ENCODE measurements at places on chromosomes 12 and 14.

GRCh38 chr12:78483767-78484315 lies 380.7 kb upstream of the SYT1 start:
- no peak for DNase-seq

DNA sequence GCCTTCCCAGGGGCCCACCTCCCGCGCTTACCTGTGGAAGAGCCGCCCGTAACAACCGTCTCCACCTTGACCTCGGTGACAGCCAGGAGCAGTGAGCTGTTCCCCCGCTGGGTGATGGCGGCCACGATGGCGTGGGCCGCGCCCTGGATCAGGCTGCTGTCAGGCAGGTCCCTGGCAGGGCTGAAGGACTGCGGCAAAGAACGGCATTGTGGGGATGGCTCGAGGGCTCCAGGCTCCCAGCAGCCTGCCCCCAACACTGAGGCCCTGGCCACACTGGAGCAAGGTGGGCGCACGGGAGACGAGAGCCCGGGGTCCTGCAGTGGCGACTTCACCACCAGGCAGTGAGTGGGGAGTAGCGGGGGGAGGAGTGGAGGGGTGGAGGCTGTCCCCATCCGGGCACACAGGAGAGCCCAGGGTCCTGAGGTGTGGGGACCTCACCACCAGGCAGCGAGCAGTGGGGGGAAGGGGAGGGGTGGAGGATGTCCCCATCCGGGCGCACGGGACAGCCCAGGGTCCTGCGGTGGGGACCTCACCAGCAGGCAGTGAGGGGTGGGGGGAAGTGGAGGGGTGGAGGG lies 25.0 kb downstream of the JAG2 start:
- no peak for DNase-seq

DNA sequence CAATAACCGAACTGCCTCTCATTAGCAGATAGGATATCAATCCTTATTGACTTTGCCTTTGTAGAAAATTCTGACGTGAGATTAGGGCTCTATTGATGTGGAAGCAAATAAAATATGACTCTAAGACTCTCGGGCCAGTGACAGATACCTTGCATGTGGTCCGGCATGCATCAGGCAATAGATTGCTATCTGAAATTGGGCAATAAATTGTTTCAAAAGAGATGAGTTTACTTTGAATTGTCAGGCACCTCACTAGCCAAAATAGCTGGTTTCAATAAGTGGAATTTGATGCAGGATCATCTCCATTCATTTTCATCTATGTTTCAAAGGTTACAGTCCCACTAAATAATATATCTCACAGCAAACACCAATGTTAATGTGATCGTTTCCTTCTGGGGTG lies 186.3 kb upstream of the PLEKHA5 start:
- DNase-seq: no peak

GRCh38 chr12:119006746-119007145 lies 25.4 kb downstream of the SRRM4 start:
- no peak for DNase-seq

DNA sequence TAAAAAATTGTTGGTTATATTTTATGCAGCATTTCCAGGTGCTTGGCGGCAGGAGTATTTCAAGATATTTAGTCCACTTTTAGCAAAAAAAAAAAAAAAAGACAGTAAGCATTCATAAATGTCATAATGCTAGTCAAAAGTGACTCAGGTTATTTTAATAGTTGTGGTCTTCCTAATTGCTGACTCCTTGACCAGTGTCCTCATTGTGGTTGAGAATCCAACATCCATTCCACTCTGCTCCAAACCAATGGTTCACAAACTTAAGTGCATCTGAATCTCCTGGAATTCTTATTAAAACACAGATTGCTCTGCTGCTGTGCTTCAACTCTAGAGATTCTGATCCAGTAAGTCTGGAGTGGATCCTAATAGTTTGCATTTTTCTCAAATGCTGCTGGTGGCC lies 71.4 kb downstream of the AKAP6 start:
- no peak for DNase-seq

- DNase-seq: no peak
Observed at GRCh38 chr12:56362130-56363059, at the start of gene APOF. TSS of gene APOF (minus strand) at chr12:56362857. CDS start at chr12:56362745, 112 bp downstream.

GRCh38 chr12:124445121-124445718 lies 122.2 kb downstream of the NCOR2 start:
- DNase-seq: no peak

DNA sequence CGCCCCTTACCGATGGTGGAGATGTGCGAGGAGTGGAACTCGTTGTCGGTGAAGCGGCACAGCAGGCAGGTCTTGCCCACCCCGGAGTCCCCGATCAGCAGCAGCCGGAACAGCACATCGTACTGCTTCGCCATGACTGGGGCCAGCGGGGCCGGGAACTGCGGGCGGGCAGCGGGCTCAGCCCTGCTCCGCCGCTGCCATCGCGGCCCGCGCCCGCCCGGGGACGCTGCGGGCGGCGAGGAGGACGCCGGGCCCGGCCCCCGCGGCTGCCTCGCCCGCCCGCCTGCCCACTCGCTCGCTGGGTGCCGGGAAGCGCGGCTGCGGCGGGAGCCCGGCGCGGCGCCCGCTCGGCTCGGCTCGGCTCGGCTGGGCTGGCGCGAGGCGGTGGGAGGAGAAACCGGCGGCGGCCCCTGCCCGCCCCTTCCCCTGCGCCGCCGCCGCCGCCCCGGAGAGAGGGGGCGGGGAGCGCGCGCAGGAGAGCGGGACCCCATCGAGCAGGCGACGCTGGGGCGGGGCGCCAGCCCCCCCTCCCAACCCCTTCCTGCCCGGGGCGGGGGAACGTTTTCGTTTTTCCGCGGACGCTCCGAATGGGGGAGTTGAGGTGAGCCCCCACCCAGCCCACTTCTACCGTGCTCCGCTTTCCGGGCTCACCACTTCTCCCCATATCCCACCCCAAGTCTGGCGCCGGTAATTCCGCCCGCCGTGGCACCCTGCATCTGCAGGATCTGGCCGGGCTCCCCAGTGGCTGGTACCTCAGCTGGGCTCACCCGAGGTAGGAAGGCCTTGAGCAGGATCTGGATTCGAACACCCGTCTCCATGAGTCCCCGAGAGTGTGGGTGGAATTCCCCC lies at the start of gene RAB15:
TSS of gene RAB15 (minus strand) at position 394 of the 849 bp plus-strand sequence. CDS start at position 134, 260 bp downstream.
- no peak for DNase-seq

DNA sequence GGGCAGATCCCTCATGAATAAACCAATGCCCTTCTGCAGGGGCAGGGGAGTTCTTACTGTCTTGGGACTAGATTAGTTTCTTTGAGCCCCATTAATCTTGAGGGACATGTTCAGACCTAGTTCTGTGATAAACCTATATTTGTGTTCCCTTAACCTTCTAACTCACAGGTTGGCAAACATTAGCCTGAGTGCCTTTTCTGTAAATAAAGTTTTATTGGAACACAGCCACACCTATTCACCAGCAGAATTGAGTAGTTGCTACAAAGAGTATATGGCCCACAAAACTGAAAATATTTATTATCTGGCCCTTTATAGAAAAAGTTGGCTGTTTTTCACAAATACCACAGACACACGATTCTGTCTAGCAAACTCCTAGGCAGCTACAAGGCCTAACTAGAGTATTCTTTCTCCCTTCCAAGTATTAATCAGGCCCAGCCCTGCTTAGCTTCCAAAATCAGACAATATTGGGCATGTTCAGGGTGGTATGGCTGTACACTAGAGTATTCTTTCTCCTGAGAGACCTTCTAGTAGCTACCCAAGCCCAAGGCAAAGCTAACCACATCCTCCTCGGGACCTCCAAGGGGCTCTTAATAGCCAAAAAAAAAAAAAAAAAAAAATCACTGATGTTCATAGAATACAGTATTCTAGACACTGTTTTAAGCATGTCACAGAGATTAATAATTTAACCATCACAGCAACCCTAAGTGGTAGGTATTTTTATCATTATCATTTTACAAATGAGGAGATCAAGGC lies 199.3 kb upstream of the PWP1 start:
- DNase-seq: no peak

- no peak for DNase-seq
Observed at GRCh38 chr12:26566675-26567074, 266.3 kb downstream of the ITPR2 start.

DNA sequence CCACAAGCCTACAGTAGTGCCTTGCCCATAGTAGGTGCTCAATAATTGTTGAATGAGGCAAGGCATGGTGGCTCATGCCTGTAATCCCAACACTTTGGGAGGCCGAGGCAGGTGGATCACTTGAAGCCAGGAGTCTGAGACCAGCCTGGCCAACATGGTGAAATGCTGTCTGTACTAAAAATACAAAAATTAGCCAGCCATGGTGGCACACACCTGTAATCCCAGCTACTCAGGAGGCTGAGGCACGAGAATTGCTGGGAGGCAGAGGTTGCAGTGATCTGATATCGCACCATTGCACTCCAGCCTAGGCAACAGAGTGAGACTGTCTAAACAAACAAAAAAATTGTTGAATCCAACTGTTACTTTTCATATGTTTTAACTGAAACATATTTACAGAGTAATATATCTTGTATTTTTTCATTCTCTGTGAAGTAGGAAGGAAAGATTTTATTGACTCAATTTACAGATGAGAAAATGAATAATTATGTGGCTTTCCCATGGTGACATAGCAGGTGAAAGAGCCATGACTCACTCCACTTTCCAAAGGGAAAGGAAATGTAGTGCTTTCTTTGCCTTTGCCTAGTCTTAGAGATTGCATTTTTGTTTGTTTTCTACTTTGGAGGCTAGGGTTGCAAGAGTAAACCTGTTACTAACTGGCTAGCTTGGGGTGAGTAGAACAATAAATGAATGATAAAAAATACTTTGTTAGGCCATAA lies 95.4 kb upstream of the SLC38A4 start:
- DNase-seq: no peak

GRCh38 chr14:75991753-75992152 lies 6.2 kb downstream of the IFT43 start:
- DNase-seq: no peak

- no peak for DNase-seq
Observed at GRCh38 chr12:92764831-92765230, 62.0 kb downstream of the PLEKHG7 start.

GRCh38 chr12:89140602-89141238 lies 211.6 kb downstream of the DUSP6 start:
- no peak for DNase-seq

DNA sequence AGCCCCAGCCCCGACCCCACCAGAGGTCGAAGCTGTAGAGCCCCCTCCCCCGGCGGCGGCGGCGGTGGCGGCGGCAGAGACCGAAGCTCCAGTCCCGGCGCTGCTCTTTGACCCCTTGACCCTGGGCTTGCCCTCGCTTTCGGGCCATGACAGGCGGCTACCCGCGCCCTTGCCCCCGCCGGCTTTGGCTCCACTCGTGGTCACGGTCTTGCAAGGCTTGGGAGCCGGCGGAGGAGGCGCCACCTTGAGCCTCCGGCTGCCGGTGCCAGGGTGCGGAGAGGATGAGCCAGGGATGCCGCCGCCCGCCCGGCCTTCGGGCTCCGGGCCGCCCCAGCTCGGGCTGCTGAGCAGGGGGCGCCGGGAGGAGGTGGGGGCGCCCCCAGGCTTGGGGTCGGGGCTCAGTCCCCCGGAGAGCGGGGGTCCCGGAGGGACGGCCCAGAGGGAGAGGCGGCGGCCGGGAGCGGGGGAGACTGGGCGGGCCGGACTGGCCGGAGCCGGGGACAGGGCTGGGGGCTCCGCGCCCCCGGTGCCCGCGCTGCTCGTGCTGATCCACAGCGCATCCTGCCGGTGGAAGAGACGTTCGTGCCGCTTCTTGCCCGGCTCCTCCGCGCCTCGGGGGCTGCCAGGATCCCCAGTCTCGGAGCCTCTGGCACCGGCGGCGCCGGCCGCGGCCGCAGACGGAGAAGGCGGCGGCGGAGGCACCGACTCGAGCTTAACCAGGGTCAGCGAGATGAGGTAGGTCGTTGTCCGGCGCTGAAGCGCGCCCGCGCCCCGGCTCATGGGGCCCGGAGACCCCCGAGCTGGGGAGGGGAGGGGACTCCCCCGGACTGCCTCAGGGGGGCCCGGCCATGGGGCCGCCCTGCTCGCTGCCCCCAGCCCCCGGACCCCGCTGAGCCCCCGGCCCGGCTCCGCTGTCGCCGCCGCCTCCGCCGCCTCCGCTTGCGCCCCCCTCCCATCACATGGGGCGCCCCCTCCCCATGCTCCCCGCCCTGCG lies 778 bp downstream of the AGAP2 start:
- no peak for DNase-seq

- DNase-seq: no peak
Observed at GRCh38 chr12:54560374-54560858, 11.0 kb downstream of the PDE1B start.

DNA sequence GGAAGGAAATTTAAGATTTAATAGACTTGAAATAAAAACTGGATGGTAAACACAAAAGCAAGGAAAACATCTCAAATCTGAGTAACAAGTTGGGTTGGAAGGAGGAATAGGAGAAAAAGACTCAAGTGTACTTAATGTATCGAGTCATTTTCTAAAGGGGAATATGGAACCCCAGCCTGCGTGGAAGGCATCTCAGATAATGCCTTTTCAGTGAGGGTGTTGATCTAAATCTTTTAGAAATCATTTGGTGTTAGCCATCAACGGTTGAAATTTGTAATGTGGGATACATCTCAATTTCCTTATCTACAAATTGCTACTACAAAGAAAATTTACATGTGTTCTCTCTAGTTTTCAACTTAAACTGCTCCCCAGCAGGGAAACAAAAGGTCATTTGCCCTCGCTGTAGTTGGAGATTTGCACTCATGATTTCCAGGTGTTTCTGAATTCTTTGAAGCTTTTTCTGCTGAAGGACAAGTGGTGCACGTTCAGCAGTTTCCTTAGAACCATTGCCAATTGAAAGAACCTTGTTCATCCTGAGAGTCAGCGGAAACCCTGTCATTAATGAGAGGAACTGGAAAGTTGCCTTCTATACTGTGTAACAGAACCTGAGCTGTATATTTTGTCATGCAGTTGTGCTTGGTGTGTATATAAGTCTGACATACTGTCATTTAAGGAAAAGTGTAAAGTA lies 2.2 kb downstream of the PCBP2 start:
- DNase-seq: no peak

DNA sequence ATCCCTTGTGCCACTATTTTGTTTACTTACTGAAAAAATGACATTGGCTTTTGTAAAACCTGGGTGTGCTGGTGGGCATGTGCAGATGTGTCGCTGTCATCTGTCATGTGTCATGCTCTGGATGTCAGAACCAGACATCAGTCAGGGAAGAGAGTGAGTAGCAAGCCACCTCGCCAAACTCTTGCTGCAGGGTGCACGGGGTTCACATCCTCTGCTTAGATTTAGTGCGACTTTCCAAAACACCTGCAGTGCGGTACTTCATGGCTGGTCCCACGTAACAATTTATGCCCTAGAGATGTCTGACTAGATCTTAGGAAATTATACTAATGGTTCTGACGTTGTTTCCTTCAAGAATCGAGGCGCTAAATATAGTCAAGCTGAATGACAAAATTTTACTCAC lies 106.7 kb downstream of the CRADD start:
- no peak for DNase-seq

DNA sequence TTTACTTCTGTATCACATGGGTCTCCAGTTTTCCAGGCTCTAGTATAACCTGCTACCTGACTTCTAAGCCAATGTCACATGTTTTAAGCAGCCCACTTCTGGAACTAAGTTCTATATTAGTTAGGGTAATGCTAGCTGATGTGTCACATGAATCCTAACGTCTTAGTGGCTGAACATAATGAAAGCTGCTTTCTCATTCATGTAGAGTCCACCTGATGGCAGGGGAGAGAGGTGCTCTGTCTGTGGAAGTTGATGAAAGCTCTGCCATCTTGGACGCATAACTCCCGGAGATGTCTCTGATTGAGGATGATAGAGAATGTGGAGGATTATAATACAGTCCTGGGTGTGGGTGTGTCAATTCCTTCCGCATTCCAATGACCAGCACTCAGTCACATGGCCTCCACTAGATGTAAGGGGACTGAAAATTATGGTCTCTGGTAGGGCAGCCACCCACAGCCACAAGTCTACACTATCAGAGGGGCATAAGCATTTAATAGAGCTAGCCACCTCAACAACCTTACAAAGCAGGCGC lies 234.4 kb upstream of the CRY1 start:
- no peak for DNase-seq

Data from cortex of kidney (tissue), 1 donor.